ENCODE measurements at places on chromosomes 4 and X. TPM values are rescaled to one million over a fixed set of nuclear protein-coding genes. Genes with fewer than 3 reads are reported as not detected.

Gene MFAP3L
- 0.35 TPM for polyA plus RNA-seq

Gene PLP1
- polyA plus RNA-seq: 0.54 TPM

- no peak for DNase-seq
- H3K27ac ChIP-seq: no peak overlapping the region
- H3K4me1 ChIP-seq: peaks cover 4% of the 10 kb centered on the region
- peaks cover 31% of the 10 kb centered on the region for H3K27me3 ChIP-seq
Measured at GRCh38 chr4:87843936-87844335, 11.2 kb downstream of the MEPE start.

DNA sequence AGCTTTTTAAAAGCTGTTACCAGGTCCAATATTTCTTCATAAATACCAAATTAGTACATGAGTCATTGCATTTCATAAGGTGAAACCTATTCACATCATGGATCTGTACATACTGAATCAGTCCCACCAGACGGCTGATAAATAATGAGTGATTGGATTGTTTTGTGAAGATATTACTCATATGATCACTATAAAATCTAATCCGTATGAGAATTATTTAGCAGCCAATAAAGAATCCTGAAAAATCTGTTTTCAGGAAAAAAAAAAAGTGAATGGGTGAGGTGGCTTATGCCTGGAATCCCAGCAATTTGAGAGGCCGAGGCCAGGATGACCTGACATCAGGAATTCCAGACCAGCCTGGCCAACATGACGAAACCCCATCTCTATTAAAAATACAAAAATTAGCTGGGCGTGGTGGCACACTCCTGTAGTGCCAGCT is 438.1 kb downstream of the INPP4B start:
- peaks cover 47% of the 10 kb centered on the region for H3K4me1 ChIP-seq
- DNase-seq: no peak
- H3K36me3 ChIP-seq: no peaks in the 10 kb centered on the region
- no peaks in the 10 kb centered on the region for H3K27me3 ChIP-seq
- no peak overlapping the region for H3K4me3 ChIP-seq
- H3K27ac ChIP-seq: no peak overlapping the region

DNA sequence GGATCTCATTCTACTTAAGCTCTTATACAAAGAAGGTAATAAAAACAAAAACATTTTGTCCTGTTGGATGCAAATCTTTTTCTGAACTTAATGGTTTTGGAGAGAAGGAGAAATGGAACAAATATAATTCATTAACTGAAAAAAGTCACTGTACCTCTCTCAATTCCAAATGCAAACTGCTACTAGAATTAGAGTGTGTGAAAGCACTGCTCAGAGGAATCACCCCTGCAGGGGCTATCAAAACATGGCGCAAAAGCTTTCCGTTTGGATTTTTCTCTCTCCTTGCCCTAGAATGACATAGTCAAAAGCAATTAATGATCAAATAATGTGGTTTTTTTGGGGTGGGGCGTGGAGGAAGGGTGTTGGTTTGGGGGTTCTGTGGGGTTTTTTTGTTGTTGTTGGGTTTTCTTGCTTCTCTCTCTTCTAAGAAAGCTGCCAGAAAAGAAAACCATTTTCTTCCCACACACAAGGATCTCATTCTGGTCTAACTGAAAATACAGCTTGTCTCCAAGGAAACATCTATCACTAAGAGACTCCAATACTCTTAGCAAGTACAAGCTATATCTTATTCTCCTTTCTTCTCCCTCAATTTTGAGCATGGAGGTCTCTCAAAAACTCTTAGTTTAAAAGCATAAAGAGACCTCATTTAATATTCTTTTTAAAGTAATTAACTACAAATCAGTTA is 41.6 kb downstream of the USP46 start:
- no peak for DNase-seq
- H3K4me3 ChIP-seq: no peak overlapping the region
- H3K27me3 ChIP-seq: no peaks in the 10 kb centered on the region
- no peak overlapping the region for H3K27ac ChIP-seq
- peaks cover under 1% of the 10 kb centered on the region for H3K36me3 ChIP-seq

Gene HSFX4
- not detected for polyA plus RNA-seq

DNA sequence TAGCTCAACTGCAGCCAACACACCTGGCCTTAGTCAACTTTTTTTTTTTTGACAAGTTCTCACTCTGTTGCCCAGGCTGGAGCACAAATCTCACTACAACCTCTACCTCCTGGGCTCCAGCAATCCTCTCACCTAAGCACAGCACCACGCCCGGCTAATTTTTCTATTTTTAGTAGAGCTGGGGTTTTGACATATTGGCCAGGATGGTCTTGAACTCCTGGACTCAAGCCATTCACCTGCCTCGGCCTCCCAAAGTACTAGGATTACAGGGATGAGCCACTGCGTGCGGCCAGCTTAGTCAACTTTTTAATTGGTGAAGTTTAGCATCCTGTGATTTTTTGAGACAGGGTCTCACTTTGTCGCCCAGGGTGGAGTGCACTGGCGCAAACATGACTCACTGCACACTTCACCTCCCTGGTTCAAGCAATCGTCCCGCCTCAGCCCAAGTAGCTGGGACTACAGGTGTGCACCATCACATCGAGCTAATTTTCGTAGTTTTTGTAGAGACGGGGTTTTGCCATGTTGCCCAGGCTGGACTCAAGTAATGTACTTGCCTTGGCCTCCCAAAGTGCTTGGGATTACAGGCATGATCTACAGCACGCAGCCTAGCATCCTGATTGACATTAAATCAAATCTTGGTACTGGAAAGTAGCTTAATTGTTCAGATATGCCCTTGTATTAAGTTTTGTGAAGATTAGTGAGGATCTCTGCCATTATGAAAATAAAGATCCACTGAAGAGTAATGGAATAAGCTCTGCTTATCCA is 8.3 kb downstream of the HNRNPDL start:
- H3K27me3 ChIP-seq: no peaks in the 10 kb centered on the region
- DNase-seq: no peak
- no peak overlapping the region for H3K4me3 ChIP-seq
- no peak overlapping the region for H3K27ac ChIP-seq

GRCh38 chrX:46649421-46650260 is 76.1 kb downstream of the CHST7 start:
- DNase-seq: no peak
- peak overlapping the region; percentile 51 for H3K27ac ChIP-seq
- no peak overlapping the region for H3K4me3 ChIP-seq
- no peaks in the 10 kb centered on the region for H3K36me3 ChIP-seq
- H3K27me3 ChIP-seq: peaks cover 6% of the 10 kb centered on the region
- H3K4me1 ChIP-seq: peaks cover 32% of the 10 kb centered on the region

GRCh38 chr4:162038112-162038511 is 125.7 kb downstream of the FSTL5 start:
- H3K4me3 ChIP-seq: no peak overlapping the region
- no peaks in the 10 kb centered on the region for H3K4me1 ChIP-seq
- H3K36me3 ChIP-seq: no peaks in the 10 kb centered on the region
- H3K27me3 ChIP-seq: no peaks in the 10 kb centered on the region
- no peak overlapping the region for H3K27ac ChIP-seq
- DNase-seq: no peak

Measured in spleen (tissue), 13 donors.